NCI-H1092 treated with DMSO at 0.1 percent for 48 hours (cell line): ENCODE measurements at places on chromosomes 6 and 20.
A peak's percentile ranks its signal among the peaks of the same experiment; 100 is the strongest.

GRCh38 chr6:130394246-130394645 lies 28.4 kb downstream of the TMEM200A start:
- no peak for DNase-seq

DNA sequence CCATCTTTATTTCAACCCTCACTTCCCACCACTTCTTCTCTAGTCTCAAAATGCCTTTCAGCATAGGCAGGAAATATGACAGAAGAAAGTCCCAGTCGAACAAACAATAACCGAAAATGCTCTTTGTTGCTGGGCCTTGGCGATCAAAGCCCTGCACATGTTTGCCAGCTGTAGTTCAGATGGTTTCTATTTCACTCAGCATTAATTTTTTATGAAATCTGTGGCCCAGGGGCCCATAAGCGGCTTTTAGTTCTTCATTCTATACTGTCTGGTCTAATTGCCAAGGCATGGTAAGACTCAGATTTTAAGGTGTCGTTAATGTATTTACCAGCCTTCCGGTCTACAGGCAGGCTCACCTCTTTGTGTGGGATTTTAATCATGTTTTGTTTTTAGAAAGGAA lies 10.9 kb upstream of the F13A1 start:
- DNase-seq: no peak

- DNase-seq: no peak
Measured at GRCh38 chr20:34564833-34565232, 6.3 kb downstream of the MAP1LC3A start.

DNA sequence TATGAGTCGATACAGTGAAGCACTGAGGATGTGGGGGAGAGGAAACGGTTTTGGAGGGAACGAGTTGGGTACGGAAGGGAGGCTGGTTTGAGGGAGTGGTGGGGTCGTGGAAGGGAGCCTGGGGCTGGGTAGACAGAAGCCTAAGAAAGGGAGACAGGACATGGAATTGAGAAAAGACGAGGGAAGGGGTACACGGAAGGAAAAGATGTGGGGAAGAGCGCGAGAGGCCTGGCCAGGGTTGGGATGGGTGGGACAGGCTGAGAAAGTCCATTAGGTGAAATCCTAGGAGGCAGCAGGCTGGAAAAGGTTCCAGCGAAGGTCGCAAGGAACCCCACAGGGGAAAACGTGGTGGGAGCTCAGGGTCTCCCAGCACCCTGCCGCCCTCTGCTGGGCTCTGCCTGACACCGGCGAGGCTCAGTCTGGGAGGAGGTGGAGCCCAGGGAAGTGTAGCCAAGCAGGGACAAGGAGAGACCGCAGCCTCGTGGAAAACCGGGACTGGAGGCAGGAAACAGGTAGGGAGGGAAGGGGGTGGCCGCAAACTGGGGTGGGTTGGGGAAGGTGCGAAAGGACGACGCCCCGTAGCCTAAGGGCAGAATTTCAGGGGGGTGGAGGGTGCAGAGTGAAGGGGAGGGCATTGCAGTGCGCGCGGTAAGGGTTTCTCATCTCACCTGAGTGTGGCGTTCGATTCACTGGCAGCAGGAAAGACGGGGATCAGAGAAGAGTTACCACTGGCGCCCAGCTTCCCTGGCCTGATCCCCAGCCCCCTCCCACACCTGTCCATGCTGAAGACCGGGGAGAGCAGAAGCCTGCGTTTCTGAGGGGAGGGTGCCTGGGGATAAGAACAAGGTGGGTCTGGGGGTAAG lies 4.3 kb downstream of the GABBR1 start:
- DNase-seq: peak; percentile 56

GRCh38 chr6:90008908-90009501 lies 114.7 kb downstream of the GJA10 start:
- no peak for DNase-seq

- no peak for DNase-seq
Measured at GRCh38 chr6:73978330-73978729, 282.3 kb downstream of the CD109 start.

DNA sequence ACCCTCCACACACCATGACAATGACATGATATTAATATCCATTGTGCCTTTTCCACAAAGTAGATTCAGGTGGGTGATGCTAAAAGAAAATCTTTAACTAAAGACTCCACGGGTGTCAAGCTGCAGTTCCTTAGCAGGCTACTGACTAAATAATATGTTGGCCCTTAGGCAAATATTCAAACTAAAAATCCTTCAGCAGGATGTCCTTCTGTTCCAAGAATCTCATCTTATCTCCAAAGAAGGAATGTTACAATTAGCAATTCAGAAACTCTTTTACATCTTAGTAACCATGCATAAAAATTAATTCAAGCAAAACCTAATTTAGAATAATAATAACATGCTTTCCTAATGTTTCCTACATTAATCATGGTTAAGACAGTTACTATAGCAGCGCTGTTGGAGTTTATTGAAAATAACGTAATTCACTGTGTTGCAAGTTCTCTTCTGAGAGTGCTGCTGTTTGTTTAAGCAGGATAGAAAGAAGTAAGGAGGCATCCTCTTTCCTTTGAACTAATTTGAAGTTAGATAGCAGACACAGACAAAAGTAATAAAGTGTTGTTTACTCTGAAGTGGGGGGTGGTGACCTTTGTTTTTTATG lies 414.8 kb upstream of the CDH4 start:
- DNase-seq: no peak

DNA sequence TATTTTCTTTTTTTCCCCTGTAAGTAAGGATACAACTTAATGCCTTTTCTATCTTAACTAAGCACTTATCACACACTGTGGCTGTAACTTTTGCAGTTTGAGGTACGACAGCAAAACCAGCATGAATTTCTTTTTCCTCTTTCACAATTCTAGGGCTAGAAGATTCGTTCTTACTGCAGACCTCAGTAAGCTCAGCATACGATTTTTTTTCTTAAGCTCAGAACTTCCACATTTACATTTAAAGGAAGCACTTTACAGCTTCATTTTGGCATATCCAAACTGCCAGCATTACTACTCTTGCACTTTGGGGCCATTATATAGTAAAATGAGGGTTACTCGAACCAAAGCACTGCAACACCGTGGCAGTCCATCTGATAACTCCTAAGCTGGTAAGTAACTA lies 889 bp upstream of the CHMP4B start:
- no peak for DNase-seq

DNA sequence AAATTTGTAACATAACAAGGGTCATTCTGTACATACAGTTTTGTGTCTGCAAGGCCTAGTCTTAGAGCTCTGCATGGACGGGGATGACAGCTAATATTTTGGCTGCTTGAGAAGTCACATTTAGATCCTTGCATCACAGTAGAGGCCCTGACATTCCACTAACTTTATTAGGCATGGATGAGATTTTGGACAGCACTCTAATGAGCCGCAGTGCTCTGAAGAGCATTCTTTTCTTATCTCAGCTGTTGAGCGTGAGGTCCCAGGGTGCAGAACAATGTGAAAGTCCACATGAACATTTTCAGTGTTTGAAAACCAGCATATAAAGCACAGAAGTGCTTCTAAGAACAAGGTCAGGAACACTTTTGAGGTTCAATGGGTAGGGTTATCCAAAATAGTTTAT lies 58.9 kb downstream of the IPCEF1 start:
- DNase-seq: no peak

- no peak for DNase-seq
Measured at GRCh38 chr6:6039946-6040509, 33.3 kb upstream of the NRN1 start.

DNA sequence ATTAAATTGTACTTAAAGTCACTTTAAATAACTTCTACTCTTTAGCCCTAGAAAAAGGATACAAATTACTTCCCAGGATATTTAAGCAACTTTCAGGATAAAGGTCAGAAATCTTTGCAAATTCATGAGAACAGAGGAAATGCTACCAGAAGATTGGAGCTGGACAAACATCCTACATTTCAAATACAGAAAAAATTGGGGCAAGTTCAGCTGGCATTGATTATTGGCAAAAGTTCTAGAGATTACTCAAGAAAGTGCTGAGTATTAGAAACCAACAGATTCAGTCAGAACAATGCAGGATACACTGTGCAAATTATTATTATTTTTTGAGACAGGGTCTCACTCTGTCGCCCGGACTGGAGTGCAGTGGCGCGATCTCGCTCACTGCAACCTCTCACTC lies 6.0 kb downstream of the SLC22A23 start:
- DNase-seq: no peak

DNA sequence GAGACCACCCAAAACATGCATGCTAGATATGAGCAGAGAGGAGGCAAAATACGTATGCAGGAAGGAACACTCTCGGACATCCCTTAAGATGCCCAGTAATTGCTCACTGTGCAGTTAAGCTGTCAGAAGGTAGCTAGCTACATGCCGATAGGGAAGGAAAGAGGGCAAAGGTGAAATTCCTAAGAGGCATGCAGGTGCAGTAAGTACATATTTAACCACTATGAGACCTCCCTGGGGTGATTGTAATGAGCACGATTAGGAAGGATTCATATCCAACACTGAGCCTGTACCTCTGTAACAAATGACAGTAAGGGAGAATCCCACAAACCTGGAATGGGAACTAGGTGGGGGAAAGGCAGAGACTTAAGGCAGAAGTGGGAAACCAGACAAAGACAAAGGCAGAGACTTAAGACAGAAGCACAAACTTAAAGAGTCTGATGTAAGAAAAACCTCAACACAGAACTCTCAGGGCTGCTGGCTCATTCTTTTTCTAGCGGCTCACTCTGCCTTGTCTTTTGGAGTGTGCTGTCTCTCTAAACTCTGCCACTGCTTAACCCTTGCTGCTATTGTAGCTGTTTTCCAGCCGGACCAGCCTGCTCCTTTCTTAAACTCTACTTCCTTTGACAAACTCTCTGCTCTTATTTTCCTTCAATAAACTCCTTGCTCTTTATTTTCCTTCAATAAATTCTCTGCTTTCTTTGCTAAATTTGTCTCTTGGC lies 148.1 kb downstream of the UBE3D start:
- DNase-seq: no peak
